CD8-positive, alpha-beta memory T cell (primary cell): ENCODE measurements at places on chromosomes 2 and 18. TPM values are rescaled to one million over a fixed set of nuclear protein-coding genes. Genes with fewer than 3 reads are reported as not detected.

ALS2 gene
- 4.1 TPM for polyA plus RNA-seq

DAPL1 gene
- not detected for polyA plus RNA-seq

CIB4 gene
- polyA plus RNA-seq: not detected

GBX2 gene
- polyA plus RNA-seq: not detected
